ENCODE measurements at places on chromosomes 11 and 22.

- no peak for DNase-seq
Measured at GRCh38 chr11:12200991-12201985, 90.9 kb downstream of the MICAL2 start.

DNA sequence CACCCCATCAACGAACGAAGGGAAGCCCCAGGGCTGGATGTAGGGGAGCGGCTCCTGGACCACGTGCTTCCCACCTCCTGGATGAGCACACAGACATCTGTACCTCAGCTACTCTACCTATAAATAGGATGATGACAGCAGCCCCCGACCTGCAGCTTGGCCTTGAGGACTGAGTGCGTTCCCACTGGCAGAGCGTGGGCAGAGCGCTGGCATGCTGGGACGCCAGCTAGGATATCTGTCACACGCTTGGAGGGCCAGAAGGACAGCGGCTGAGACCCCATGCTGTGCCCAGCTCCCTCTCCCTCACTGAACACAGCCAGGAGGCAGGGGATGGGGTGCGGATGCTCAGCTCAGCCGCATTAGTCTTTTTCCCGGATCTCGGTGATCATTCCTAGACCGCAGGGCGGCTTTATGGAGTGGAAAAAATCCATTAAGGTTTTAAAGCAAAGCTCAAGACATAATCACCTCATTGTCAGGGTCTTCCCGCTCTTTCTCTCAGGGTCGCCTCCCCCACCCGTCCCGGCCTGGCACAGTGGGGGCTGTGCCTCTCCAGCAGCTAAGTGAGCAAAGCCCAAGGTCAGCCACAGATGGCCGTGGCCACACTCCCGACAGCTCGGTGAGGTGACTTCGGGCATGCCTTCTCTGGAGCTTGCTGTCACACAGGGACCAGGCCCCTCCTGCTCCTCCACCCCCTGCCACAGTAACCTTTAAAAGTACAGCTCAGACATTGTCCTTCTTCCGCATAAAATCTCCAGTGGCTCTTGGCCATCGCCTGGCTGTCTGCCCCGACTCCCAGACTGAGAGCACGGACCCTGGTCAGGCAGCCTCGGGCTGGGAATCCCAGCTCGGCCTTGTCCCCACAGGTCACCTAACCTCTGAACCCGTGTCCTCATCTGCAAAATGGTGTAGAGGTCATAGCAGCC lies 69.6 kb upstream of the SHISAL1 start:
- DNase-seq, result no peak

DNA sequence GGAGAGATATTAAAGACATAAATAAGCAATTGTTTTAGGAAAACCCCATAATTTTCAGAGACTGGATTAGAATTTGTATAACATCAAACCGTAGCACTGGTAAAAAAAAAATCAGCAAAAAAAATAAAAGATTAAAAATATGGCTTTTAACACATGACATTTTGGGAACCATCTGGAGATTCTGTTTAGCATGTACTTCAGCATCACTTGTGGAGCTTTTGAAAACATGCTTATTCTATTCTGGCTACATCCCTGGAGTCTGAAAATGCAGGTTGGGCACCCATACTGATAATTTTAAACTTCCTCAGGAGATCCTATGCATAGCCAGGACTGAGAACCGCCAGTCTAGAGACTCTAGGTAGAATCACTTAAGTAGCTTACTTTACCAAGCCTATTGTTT lies 1190.9 kb downstream of the LRRC4C start:
- no peak for DNase-seq

DNA sequence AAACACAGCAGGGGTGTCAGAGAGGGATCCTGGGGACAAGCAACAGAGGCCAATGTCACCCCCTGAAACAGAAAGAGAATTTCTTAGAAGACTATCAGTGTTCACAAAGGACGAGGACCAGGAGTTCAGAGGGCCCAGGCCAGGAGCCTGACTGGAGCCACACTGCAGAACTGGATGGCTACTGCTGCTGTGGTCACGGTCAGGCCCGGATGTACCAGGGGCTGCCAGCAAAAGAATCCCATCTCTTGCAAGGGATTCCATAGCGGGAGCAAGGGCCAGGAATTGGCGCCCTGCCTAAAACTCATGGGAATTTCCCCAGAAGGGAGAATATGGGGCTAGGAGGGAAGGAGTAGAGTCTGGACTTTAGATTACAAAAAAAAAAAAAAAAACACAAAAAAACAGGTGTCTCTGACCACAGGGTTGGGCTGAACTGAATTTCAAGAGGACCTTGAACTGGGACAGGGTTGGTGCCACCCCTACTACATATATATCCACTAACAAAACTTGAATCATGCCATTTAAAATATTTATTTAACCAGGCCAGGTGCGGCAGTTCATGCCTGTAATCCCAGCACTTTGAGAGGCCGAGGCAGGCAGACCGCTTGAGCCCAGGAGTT lies 15.7 kb upstream of the KCTD14 start:
- no peak for DNase-seq

- no peak for DNase-seq
Measured at GRCh38 chr11:86810288-86810687, 9.9 kb downstream of the PRSS23 start.

DNA sequence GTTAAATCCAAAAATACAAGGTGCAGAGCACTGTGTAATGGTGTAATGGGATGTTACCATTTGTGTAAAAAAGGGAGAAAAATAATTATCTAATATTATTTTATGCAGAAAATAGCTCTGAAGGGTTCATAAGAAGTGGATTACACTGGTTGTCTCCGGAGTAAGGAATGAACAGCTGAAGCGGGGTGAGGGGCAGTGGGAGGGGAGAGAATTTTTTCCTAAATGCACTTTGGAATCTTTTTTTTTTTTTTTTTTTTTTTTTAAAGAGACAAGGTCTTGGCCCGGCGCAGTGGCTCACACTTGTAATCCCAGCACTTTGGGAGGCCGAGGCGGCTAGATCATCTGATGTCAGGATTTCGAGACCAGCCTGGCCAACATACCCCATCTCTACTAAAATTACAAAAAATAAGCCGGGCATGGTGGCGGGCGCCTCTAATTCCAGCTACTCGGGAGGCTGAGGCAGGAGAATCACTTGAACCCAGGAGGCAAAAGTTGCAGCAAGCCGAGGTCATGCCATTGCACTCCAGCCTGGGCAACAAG lies 6.8 kb upstream of the POLR3H start:
- DNase-seq, result no peak

- no peak for DNase-seq
Measured at GRCh38 chr11:100774859-100775258, 87.8 kb downstream of the ARHGAP42 start.

DNA sequence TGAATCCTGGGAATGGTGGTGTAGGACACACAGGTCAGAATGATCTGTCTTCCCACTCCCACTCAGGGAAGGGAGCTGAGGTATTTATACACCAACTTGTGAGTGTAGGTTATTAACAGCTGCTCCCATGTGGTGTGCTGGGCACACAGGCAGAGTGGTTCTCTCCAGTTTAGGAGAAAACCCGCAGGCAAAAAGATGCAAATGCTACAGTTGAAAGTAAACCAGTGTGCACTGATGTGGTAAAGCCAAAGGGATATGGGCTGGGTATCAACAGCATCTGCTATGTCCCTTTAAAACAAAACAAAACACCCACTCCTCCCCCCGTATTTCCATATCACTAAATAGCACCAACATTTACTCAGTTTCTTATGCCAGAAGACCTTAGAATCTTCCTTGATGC lies 75.4 kb upstream of the SYT13 start:
- no peak for DNase-seq

- no peak for DNase-seq
Measured at GRCh38 chr11:68326334-68327215, 14.2 kb downstream of the LRP5 start.

- DNase-seq, result no peak
Measured at GRCh38 chr22:20881231-20881630, 22.4 kb downstream of the SNAP29 start.

DNA sequence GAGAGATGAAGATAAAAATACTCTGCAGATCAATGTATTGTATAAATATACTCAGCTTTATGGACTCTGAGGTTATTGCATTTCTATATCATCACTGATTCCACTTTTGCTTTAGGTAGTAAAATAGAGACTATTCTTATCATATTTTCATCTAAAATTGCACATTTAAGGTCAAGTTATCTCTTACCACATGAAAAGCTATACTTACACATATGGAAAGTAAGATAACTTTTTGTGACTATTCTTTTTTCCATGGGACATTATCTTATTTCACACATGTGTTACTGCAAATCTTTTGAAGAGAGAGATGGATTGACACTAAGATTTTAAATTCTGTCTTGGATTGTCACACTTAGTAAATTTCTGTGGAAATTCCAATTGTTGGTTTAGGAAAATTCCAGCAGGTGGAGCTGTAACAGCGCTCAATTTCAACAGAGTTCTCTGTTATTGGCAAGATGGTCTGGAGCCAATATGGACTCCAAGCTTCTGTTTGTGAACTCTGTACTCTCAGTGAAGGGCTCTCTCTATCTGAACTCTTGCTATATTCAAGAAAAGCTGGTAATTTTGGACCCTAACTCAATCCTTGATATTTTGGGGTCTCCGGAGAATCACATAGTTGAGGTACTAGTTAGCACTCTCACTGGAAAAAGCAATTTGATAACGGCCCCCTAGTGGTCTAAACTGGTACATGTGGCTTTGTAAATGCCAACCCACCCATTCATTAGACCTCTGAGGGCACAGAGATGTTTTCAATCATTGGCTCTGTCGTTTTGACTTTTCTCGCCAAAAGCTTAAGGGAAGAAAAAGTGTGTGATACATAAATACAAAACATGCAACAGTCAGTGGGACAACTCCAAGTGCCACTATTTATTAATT lies 429.7 kb downstream of the ETS1 start:
- no peak for DNase-seq

DNA sequence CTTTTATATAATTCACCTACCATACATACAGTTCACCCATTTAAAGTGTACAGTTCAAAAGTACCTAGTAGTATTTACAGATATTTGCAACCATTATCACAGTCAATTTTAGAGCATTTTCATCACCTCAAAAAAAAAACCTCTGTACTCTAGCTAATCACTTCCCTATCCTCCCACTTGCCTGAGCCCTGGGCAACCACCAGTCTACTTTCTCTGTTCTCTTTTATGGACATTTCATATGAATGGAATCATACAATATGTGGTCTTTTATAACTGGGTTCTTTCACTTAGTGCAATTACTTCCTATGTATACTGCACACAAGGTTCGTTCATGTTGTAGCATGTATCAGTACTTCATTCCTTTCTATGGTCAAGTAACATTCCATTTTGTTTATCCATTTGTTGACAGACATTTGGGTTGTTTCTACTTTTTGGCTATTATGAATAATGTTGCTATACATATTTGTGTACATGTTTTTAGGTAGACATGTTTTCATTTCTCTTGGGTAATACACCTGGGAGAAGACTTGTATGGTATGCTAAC lies 17.8 kb upstream of the NEU3 start:
- DNase-seq, result no peak

DNA sequence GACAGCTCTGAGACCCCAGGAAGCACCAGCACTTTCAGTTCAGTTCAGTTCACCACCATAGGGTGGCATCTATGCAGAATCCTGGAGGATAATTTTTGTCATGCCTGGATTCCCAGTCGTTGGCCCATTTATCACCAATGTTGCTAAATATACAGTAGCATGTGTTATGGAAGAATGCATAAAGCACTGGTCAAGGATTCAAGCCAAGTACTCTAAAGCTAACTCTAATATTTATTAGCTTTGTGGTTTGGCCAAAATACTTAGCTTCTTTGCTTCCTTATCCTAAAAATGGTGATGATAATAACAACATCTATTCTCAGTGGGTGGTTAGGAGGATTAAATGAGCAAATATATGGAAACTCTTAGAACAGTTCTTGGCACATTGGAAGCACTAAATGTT lies 294.7 kb upstream of the ZC3H12C start:
- DNase-seq, result no peak

DNA sequence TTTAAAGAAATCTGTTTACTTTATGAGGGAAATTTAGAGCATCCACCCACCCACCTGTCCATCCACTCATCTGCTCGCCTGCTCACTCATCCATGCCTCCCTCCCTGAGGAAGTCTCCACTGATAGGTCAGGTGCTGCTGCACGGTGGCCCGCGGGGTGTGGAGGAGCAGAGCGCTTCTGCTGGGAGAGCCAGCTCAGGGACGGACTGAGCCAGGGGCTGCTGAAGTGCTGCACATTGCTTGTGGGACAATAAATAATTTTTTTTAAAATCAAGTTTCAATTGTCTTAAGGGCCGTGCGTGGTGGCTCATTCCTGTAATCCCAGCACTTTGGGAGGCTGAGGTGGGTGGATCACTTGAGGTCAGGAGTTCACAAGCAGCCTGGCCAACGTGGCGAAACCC lies 148.9 kb downstream of the TBC1D22A start:
- no peak for DNase-seq

DNA sequence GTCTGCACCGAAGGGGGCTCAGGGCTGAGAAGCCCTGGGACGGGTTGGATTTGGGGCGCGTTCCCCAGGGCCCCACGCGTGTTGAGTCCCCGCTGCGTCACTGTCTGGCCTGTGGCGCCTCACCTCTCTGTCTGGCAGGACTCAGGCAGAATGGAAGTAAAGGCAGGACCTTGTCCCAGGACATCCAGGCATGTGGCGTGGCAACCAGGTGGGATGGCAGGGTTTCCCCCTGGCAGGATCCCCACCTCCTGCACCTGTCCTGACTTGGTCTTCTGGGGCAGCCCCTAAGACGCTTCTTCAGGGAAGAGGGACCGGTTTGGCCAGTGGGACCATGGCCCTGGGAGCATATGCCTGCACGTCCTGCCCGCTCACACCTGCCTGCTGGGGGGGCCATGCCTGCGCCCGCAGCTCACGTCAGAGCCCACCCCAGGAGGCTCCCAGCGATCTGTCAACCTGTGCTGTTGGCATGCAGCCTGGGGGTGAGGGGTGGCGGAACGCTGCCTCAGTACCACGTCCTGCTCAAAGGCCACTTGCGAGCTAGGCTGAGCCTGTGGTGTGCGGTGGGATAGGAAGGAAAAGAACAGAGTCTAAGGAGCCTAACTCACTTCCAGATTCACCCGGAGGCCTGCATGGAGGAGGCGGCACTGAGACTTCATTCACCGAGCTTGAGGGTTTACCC lies 72.7 kb downstream of the KCNQ1 start:
- no peak for DNase-seq

GRCh38 chr11:21774212-21774611 lies 418.7 kb upstream of the ANO5 start:
- no peak for DNase-seq

GRCh38 chr11:125270106-125270505 lies 105.6 kb downstream of the PKNOX2 start:
- DNase-seq, result no peak

- DNase-seq, result no peak
Measured at GRCh38 chr11:114724916-114725524, 46.7 kb downstream of the NXPE2 start.

GRCh38 chr11:133096981-133097380 lies 435.3 kb downstream of the OPCML start:
- DNase-seq, result no peak

GRCh38 chr11:92845805-92846204 lies 123.6 kb upstream of the MTNR1B start:
- no peak for DNase-seq

- no peak for DNase-seq
Measured at GRCh38 chr11:57283231-57283990, 41.3 kb downstream of the TNKS1BP1 start.
